ENCODE measurements at places on chromosomes 12 and 14.

DNA sequence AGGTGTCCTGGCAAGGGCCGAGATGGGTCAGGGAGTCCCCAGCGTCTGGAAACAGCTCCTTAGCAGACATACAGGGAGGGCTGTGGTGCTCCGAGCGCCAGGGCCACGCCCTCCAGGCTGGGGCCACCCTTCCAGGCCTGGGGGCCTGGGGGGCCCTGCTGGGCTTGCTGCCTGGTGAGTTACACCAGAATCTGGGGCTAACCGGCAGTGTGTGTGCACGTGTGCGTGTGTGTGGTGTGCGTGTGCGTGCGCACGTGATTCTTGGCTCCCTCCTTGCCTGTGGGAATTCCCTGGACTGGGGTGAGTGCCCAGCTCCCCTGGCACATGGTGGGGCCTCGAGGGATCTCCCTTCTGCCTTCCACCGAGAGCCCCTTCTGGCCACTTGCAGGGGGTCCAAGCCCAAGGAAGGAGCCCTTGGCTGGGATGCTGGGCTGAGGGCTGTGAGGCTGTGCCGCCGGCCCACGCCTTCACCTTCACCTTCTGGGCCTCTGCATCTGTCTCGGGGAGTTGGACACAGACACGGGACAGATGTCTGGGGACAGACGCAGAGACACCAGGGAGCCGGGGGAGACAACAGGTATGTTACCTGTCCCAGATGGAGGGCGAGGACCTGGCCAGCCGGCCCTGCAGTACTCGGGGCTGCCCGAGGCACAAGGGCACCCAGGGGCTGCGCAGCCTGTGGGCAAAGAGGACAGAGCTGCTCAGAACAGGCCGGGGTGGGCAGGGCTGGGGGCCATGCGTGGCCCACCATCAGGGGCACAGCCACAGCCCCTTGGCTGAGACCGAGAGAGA lies 37.2 kb downstream of the BEGAIN start:
- DNase-seq = no peak

DNA sequence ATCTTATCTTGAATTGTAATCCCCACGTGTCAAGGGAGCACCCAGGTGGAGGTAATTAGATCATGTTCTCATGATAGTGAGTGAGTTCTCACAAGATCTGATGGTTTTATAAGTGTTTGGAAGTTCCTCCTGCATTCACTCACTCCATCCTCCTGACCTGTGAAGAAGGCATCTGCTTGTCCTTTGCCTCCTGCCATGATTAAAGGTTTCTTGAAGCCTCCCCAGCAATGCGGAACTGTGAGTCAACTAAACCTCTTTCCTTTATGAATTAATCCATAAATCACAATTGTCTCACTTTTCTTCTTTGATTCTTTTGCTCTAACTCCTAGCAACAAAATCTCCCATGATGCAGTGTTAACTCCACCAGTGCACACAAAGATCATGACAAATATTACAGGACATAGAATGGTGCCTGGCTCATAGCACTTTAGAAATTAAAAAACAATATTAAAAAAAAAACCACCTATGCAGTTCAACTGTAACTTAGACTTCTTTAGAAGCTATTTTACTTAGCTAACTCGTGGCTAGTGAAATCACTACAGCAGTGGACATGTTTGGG lies 37.6 kb upstream of the MGAT4C start:
- no peak for DNase-seq

DNA sequence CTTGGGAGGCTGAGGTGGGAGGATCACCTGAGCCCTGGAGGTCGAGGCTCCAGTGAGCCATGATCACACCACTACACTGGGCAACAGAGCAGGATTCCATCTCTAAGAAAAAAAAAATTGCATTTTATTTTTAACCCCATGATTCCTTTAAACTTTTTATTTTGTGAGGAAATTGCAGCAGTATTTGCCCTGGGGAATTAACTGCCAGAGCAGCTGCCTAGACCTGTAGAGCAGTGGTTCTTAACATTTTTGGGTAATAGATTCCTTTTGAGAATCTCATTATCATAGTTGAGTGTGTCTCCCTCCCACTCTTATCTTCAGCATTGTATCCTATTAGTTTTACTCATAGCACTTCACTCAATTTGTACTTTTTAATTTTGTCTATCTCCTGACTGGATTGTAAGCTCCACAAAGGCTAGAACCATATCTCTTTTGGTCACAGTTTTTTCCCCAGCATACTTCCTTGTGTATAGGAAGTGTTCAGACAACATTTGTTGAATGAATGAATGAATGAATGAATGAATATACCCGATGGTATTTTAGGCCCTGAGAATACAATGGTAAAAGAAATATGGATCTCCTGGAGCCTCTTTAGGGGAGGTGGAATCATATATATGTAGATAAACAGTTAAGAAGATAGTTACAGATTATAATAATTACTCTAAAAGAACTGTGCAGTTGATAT lies 40.6 kb downstream of the BRMS1L start:
- DNase-seq = no peak

DNA sequence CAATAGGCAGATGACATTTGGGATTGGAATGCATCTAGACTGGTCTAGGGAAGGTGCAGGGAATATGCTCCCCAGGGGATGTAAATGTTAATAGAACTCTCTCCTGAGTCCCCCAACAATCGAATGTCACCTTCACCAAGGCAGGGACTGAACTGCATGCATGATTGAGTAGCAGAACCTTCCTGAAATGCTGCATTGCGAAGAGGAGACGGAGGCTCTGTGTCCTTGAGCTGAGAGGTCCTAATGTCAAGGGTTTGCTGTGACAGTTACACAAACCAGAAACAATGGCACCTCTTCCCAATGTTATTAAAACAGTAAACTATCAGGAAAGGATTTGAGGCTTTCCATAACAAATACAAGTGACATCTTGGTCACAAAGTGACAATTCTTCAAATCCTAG lies 117.5 kb upstream of the SFSWAP start:
- DNase-seq = no peak

GRCh38 chr12:100656856-100657255 lies 83.4 kb downstream of the GAS2L3 start:
- DNase-seq = no peak

Measured in CD4-positive, alpha-beta T cell treated with Interleukin-21 for 1 hour (primary cell).